ENCODE measurements at places on chromosomes 5 and 9.

GRCh38 chr5:134091626-134092121 is 22.8 kb upstream of the TCF7 start:
- no peak for DNase-seq

- no peak for DNase-seq
These were observed 199.2 kb downstream of the TRIO start for GRCh38 chr5:14342306-14342705.

- no peak for DNase-seq
These were observed 78.1 kb downstream of the MACROH2A1 start for GRCh38 chr5:135320718-135321484.

- DNase-seq = no peak
These were observed 95.2 kb upstream of the CAST start for GRCh38 chr5:96566833-96567587.

DNA sequence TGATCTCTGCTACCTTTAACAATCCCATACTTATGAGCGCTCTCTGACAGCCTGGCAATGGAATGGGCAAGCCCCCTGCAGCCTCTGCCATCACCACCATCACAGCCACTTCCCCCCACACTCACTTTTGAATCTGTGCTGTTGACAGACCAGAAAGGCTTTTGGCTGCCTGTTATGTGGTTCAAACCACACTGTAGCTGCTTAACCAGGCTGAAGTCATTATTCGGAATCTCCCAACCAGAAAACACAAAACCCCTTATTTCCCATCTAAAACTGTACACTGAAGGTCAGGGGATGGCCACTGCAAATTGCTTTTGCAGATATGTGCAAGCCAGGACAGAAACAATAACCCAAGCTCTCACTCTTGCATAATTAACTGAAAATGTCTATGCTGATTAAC is 35.8 kb downstream of the PTCH1 start:
- no peak for DNase-seq
